Stimulated activated memory B cell treated with anti-CD40 and anti-IgM and Interleukin-4, amounts not matched to agents 10 μg/mL and 1 μg/mL and 100 μg/mL, for 72 hours (primary cell): ENCODE measurements at places on chromosomes 11 and 22.

GRCh38 chr11:77193167-77193566, 65.1 kb downstream of the MYO7A start:
- ATAC-seq: no peak

DNA sequence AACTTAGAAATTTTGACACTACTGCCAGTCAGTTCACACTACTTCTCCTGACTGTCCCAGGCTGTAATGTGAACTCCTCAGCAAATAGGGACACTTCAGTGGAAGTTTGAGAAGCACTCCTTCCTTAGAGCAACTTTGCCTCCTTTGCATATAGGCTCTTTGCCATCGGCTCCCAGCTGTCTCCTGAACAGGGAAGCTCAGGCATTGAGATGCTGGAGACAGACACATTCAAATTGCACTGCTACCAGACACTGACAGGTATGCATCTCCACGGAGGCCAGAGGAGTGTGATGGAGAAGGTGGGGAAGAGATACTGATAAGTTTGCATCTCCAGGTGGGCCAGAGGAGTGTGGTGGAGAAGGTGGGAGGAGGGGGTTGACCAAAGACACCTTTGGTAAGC, 1.4 kb downstream of the TRAPPC4 start:
- ATAC-seq: no peak

- no peak for ATAC-seq
Observed at GRCh38 chr22:39683639-39684038, 113.1 kb downstream of the CACNA1I start.

GRCh38 chr11:26231252-26231661, 100.7 kb upstream of the ANO3 start:
- no peak for ATAC-seq

GRCh38 chr11:4134806-4135205, 40.2 kb downstream of the RRM1 start:
- ATAC-seq: no peak

GRCh38 chr22:27345691-27346090, 455.9 kb downstream of the MN1 start:
- ATAC-seq: no peak

GRCh38 chr11:16791191-16791961, 52.9 kb downstream of the C11orf58 start:
- peak; percentile 14 for ATAC-seq

DNA sequence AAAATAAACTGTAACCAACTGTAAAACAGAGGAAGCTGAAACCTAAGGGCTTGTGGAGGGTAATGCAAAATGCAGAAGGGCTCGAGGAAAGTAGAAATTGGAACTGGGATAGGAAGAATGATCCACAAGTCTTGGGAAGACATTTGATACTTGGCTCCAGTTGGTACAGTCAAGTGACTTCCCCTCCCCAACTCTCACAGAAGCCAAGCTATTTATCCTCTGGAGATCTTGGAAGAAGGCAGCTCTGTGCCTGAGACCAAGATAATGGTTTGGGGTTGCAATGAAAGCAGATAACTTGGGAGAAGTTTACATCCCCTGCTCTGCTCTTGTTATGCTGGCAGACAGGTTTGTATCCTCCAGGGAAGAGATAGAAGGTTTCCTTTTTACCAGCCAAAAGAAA, 198.9 kb upstream of the ZC3H12C start:
- no peak for ATAC-seq

DNA sequence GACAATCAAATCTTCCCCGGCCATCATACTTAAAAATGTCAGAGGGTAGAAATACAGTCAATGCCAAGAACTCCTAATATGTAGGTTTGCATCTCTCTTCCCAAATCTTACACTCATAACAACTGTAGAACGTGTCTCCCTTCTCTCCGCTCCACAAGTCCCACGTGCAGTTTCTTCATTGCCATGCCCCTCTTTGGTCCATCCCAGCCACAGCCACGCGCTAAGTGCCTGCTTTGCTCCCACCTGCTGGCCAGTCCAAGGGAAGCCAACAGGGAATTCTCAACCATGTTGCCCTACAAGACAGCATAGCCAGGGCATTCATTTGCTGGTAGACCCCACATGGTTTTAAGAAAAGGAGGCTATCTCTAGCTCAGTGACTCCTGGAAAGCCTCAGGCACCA, 420.6 kb upstream of the ISX start:
- no peak for ATAC-seq

GRCh38 chr11:87437133-87437843, 399.6 kb downstream of the TMEM135 start:
- ATAC-seq: peak; percentile 4

GRCh38 chr11:92675810-92676209, 293.6 kb upstream of the MTNR1B start:
- no peak for ATAC-seq

GRCh38 chr11:21456186-21456585, 736.7 kb upstream of the ANO5 start:
- no peak for ATAC-seq

- no peak for ATAC-seq
Observed at GRCh38 chr22:24744638-24745037, 29.9 kb downstream of the PIWIL3 start.

DNA sequence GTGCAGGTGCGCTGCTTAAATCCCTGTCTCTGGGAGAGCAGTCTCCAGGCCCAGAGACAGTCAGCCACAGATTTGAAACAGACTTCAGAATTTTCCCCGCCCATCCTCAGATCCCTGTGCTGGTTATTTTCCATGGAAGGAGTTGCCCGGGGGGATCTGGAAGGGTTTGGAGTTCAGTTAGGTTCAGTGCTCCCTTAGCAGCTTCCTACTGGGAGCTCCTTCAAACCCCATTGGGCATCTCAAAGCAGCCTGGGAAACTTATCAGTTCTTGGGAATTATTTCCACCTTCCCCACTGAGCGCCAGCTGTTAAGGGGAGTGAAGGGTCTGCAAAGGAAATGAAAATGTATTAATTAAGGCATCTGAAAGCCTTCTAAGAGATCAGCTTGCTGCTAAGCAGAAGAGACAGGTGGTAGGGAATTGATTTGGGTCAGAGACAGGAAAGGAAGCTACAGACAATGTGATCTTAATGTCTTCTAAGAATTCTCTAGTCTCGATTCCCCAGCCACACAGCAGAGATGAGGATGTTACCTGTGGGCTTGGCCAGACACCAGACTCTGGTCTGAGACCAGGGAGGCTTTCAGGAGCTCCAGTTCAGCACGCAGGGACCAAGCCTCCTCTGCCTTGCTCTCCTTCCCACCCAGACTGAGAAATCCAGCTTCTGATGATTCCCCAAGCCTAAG, 106.2 kb upstream of the TBCEL start:
- ATAC-seq: no peak
